ENCODE measurements at places on chromosomes 13 and 19.

GRCh38 chr13:98541701-98542203 is 35.2 kb downstream of the STK24 start:
- no peak for DNase-seq

DNA sequence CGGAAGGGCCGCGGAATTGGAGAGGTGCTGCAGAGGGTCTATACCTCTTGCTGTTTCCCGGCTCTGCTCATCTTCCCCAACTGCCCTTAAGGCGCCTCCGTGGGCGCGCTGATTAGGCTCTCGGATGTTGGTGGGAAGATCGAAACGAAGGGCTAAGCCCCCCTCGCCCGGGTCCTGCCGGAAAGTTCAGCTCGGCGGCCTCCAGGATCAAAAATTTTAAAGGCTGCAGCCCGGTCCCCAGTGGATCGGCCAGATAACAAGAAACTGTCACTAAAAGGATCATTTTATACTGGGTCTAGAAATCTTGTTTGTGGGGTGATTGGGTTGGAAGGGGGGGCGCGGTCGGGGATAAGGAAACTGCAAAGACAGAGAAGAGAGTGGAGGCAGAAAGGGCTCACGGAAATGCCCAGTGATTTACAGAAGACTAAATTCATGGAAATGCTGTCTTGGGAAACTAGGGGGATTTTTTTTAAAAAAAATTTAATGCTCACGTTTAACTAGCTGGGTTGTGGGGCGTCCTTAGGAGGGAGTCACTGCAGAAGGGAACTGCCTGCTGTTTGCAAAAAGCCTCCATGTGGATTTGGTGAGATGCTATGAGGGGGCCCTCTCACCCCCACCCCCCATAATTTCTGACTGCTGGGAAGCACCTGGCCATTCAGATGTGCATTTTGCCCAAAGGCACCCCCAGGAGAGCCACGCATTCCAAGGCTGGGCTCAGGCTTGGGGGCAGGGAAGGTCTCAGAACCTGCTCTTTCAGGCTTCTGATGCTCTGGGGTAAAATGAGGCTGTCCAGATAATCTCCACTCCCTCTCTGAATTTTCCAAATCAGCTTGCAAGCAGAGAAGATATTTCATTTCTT is 7.7 kb downstream of the CDX2 start:
- DNase-seq: no peak

- no peak for DNase-seq
These were observed 86.5 kb downstream of the COL4A1 start for GRCh38 chr13:110220471-110220870.

DNA sequence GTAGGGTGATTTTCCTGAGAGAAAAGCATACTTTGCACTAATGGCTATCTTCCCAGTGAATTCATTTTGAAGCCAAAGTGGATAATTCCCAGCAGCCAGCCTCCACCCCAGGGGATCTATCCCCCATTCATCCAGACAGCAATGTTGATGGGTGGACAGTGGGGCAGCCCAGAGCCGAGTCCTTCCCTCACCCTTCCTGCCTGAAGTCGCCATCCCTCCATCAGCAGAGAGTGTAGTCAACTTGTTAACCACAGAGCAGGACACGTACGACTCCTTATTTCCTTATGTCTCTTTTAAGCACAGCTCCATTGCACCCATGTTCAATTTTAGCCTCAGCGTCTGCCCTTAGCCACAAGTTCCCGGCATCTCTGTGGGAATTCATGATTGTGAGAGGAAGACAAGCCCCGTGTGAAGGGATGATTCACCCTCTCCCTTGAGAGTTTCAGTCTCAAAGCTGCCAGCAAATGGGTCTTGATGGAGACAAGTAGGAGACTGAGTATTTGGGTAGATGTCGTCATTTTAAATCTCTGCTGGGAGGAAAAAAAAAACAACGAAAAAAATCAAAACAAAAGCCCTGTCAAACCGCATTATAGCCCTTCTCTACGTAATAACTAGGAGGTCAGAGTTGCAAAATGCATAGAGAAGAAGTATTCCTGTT is 58.3 kb upstream of the MEDAG start:
- no peak for DNase-seq

DNA sequence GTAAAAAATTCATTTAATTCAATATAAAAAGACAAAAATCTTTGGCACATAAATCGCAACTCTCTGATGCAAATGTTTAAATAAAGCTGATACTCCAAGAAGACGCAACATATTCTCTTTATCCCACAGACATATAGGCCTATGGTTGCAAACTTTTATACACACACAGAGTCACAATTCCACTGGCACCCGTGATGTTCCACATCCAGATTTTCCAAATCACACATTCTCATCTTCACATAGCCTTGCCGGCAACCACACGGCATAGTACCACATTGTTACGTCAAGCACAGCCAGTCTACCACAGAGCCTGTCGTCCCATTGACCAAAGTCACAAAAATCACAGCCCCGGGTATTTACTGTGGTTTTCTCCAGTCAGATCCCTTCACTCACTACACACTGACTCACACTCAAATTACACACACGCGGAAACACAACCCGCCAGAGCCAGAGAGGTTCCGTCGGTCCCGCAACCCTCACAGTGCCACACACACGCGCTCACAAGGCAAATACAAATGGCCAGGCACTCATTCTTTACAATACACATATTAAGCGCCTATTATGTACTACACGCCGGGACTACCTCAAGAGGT is 546 bp upstream of the ZNF546 start:
- DNase-seq: no peak

- DNase-seq: no peak
These were observed 12.8 kb downstream of the ANKRD27 start for GRCh38 chr19:32662186-32662585.

- DNase-seq: peak; percentile 89
These were observed 4.6 kb upstream of the ASPDH start for GRCh38 chr19:50518091-50519005.

DNA sequence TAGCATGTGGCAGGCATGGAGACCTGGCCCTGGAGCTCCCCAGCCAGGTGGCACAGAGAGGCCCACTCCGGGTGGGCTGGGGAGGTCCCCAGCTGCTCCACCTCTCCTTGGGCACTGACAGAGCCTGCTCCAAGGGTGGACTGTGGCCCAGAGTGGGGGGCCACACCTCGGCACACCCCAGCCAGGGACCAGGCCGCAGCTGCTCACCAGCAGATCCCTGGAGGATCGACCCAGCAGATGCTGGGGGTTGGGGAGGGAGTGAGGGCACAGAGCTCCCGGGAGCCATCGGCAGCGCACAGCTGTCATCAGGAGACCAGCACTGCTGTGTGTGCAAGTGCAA is 72.0 kb upstream of the KCTD15 start:
- no peak for DNase-seq

DNA sequence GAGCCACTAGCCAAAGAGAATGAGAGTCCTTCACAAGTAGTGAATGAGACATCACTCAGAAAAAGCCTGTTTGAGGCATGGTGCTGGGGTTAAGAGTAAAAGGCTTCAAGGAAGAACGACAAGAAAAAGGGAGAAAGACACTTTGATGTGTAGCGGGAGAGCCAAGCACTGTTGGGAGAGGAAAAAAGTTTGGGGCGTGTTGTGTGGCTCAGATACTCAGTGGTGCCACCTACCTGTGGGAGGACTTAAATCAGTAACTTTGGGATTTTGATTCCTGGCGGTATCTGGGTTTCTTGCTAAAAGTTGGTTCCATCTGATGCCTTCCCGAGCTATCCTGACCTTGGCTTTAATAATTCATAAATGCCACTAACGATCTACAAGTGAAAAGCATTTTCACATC is 12.3 kb downstream of the ELSPBP1 start:
- DNase-seq: peak; percentile 61

DNA sequence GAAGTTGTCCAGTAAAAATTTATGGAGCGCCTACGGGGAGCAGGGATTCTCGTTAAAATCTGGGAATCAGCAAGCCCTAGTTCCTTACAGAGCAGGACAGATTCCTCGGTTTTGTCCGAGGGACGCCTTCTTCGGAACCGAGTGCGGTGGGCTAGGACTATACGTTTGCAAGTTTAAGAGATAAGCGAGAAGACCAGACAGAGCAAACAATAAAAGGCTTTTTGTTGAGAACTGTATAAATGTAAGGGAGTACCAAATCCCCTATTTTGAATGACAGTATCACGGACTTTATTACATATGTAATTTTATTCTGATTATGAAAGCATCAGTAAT is 971 bp upstream of the ANKRD10 start:
- DNase-seq: no peak

DNA sequence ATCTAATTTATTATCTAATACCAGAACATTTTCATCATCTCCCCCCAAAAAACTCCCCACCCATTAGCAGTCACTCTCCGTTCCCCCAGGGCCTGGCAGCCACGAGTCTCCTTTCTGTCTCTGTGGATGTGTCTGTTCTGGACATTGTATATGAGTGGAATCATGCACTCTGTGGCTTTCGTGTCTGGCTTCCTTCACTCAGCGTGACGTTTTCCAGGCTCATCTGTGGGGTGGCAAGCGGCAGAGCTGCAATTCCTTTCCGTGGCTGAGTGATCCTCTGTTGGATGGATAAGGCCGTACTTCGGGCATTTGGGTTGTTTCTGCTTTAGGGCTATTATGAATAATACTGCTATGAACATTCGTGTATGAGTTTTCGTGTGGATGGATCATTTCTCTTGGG is 3.1 kb downstream of the AP2S1 start:
- DNase-seq: no peak

DNA sequence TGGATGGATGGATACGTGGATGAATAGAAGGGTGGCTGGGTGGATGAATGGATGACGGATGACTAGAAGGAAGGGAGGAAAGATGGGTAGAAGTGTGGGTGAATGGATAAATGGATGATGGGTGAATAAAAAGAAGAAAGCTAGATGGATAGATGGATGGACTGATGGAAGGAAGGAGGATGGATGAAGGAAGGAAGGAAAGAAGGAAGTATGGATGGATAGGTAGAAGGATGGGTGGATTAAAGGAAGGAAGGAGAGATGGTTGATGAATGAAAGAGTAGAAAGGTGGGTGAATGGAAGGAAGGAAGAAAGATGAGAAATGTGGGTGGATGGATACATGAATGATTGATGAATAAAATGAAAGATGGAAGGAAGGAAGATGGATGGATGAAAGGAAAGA is 14.5 kb downstream of the ARHGEF18 start:
- DNase-seq: no peak

GRCh38 chr13:98970330-98970729 is 7.5 kb downstream of the DOCK9 start:
- no peak for DNase-seq

GRCh38 chr19:31955061-31955460 is 390.3 kb upstream of the ZNF507 start:
- no peak for DNase-seq

DNA sequence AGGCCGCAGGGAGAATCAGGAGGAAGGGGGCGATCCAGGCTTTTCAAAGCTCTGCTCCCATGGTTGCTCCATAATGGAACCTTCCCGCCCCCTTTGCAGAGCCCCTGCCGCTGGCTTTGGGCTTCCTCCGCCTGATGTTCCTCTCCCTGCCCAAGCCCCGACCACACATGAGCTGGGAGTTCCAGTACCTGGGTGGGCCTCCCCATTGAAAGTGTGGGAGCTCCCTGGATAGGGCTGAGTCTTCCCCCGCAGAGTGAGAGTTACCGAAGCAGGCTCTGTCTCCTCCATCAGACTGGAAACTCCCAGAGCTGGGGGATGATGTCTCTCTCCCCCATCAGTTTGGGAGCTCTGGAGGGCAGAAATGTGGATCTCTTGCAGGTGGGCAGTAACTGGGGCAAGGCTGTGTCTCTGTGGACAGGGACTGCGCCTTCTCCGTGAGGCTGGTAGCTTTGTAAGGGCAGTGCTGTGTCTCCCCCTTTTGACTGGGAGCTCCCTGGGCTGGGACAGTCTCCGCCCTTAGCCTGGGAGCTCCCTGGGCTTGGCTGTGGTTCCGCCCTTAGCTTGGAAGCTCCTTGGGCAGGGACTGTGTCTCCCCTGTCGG is 722 bp downstream of the DCAF15 start:
- no peak for DNase-seq

- DNase-seq: no peak
These were observed 223.5 kb downstream of the POSTN start for GRCh38 chr13:37375071-37375470.

DNA sequence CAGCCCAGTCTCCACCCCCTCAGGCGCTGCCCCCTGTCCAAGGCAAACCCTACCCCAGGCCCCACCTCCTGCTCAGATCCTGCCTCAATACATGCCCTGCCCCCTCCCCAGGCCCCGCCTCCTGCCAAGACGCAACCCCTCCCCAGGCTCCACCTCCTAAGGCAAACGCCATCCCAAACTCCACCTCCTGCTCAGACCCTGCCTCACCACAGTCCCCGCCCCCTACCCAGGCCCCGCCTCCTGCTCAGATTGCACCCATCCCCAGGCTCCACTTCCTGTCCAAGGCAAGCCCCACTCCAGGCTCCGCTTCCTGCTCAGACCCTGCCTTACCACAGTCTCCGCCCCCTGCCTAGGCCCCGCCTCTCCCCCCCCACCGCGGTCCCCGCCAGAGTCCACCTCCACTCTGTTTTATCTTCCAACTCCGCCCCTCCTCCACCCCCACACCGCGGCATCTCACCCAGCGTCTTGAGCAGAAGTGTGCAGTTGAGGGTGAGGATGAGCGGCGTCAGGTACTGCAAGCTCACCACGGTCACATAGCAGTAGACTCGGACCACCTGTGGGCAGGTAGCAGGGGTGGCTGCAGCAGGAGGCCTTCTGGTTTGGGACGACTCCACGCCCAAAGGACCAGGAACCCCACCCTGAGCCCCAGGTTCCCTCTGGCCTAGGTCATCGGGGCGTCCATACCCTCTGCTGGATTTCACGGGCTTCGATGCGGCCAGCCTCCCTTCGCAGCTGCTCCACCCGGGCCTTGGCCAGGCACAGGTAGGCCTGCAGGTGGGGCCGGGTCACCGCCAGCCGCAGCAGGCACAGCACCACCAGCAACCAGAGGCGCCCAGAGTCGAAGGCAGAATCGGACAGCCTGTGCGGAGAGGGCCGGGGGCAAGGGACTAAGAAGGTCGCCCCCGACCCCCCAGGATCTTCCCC is 17.7 kb downstream of the TMEM161A start:
- DNase-seq: peak; percentile 99

DNA sequence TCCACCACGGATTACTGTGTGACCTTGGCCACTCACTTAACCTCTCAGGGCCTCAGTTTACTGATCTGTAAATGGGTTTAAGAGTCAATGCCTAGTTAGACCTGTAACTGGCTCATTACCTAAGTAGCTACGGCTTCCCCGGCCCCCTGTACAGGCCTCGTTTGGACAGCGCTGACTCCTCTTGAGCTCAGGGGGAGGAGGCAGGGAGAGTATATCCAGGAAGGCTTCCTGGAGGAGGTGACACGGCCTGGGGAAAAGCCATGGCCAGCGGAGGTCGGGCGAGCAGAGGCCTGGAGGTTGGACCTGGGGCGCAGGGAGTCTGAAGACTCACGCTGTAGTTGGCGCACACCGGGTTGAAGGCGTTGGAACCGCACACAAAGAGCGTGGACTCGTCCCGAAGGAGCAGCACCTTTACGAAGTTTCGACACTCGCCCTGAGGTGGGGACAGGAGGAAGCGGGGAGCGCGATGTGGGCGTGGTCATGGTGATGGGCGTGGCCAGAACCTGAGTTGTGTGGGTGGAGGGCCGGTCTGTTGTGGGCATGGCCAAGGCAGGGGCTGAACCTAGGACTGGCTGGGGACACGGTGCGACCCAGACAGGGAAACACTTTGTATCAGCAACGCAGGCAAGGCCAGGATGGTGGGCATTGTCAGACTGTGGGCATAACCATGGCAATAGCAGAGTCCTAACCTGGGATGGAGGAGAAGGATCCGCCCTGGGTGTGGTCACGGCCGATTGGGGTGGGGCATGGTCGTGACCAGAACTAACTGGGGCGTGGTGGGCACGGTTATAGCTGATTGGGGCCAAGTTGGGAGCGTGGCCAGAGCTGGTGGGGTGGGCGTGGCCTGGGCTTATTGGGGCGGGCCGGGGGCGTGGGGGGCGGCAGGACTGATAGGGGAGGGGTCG is 3.6 kb downstream of the SEMA6B start:
- DNase-seq: peak; percentile 79

Data from H1 (cell line).